H54 (cell line): ENCODE measurements at places on chromosomes 11 and 22.

GRCh38 chr11:61045271-61045670, 57.0 kb upstream of the CD5 start:
- DNase-seq, result no peak

DNA sequence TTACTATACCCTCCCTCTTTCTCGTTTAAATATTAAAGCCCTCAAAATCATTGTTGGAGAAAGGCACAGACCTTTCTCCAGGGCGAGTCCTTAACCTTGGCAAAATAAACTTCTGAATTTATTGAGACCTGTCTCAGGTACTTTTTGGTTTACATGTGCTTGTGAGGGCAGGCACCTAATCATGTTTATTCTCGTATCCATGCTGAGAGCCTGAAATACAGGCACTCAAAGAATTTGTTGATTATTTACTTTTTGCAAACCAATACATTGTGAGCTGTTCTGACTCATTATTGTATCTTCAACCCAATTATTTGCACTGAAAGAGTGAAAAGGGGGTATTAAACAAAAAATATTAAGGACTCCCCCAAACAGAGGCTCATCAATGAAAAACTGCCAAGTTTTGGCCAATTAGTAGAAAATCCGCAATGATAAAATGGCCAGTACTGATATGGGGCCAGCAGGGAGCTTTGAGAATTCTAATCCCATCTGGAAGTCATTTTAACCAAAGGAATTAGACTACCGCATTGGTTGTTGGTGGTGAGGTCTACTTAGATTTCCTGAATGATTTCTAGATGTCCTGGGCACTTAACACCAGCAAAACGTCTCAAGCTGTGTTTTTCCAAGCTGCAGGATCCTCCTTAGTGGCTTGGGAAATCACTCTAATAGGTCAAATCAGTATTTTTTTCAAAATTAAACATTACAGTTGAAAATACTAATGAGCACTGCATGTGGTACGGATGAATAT, 157.3 kb downstream of the SWAP70 start:
- DNase-seq, result no peak

GRCh38 chr22:17471886-17472535, 91.3 kb upstream of the SLC25A18 start:
- DNase-seq, result no peak

- DNase-seq, result no peak
These were observed 709.3 kb upstream of the CCDC179 start for GRCh38 chr11:23569547-23569946.

- no peak for DNase-seq
These were observed 406.0 kb downstream of the CTTN start for GRCh38 chr11:70804139-70804837.

DNA sequence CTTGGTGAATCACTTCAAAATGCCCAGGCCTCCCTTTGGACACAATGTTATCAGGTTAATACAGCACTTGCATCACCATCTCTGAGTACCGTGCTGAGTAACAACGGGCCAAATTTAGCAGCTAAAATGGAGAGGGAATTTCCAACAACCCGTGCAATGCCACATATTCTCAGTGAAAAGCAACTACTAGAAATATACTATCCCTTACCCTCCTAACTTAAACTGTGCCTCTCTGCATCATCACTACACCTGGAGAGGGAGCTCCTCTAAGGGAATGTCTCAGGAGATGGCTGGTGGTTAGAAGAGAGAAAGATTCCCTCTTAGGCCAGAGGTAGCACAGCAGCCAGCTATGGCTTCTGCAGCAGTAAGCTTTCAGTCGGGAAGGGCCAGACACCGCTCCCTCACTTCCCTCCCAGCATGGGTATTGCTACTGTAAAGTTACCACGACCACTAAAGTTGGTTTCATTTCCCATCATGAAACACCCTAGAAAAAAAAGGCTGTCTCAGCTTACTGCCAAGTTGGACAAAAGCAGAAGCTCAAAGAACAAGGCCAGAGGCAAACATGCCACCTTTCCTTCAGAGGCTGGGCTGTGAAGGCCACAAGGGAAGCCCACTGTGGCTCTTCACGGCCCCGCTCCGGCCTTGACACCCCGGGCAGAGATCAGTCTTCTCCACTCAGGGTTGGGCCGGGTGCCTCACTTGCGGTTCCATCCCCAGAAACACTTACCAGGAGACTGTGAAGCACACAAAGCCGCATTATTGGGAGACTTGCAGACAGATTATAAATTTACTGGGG, 3.9 kb downstream of the MAML2 start:
- DNase-seq, result no peak

GRCh38 chr11:20477418-20478090, 90.0 kb downstream of the PRMT3 start:
- DNase-seq, result no peak

DNA sequence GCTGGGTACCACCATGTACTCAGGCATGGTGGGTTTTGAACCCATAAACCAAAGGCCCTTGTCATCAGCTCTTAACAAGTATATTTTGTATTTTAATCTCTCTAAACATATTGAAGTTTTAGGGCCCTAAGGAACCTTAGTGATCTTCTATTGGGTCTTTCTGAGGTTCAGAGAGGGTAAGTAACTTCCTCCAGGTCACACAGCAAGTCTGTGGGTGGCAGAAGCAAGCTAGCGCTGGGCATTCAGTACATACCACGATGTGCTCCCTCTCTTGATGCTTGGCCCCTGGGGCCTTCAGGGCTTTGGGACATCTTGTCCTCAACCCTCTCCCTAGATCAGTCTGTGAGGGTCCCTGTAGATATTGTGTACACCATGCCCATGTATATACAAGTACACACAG, 12.7 kb downstream of the RASD2 start:
- no peak for DNase-seq

GRCh38 chr11:19258641-19259230, 18.0 kb upstream of the E2F8 start:
- DNase-seq, result no peak

DNA sequence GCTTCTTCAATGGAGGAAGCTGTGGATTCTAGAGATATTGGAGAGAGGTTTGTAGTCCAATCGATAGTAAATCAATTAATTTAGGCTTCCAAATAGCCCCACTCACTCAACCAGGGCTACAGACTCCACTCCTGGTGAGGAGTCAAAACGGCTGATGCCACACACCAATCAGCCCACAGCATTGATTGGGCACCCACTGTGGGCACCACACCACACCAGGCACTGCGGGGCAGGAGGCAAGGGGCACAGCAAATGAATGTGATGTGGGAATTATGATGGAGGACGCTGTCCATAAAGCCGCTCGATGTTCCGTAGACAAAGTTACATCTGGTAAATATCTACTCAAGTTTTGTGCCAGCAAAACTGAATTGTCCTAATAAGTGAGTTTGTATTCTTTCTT, 547.3 kb upstream of the CADM1 start:
- no peak for DNase-seq

DNA sequence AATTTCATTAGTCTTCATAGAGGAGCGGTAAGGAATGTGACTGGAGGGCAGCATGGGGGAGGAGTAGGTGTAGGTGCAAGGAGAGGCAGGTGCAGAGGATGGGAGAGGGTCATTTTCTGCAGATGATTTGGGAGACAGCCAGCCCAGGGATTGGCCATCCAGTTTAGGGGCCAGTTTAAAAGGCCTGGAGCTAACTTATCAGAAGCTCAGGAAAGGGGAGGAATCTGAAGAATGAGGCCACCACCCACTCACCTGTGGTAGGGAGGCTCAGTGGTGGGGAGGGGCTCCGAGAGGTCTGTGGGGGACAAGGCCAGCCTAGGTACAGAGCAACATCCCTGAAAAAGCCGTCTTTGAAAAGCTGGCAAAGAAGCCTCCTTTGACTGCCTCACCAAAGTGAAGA, 110.8 kb upstream of the TMEM45B start:
- no peak for DNase-seq

GRCh38 chr22:30143265-30143664, 63.0 kb downstream of the HORMAD2 start:
- DNase-seq, result no peak

DNA sequence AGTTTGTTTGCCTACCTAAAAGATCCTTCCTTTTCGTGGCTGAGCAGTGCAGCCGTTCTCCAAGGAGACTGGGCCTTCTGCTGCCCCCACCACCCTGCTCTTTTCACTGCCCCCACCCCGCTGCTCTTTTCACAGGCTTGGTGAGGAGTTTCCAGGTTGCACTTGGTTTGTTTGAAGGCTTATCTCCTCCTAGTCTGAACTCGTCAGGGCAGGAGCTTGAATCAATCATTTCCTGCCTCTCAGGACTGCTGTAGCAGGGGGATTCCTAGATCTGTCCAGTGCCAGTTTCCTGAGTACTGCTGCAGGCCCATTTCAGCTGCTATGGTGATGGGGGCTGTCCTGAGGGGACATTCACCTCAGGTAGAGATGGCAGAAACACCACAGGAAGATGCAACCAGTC, 10.0 kb downstream of the MED15 start:
- DNase-seq, result no peak

DNA sequence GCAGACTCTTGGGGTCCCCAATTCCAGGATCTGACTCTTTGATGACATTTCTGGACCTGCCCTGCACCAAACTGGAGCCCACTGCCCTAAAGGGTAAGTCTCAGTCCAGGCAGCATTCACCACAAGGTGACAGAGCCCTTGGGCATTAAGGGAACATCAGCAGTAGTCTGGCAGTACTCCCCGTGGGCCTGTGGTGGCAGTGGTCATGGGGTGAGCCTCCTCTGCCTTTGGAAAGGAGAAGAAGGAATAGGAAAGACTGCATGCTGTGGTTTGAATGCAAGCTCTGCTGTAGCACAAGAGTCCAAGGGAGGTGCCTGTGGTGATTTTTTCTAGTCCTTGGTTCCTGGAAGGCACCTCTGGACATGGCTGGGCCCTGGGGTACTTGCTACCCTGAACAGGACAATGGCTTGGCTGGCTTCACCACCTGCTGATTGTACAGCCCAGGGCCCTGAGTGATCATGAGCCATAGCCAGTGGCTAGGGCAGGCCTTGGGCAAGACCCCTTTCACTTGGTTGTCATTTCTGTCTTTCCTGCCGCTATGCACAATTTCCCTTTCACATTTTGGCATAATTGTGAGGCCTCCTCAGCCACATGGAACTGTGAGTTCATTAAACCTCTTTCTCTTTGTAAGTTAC, 160.7 kb upstream of the GRIA4 start:
- no peak for DNase-seq

DNA sequence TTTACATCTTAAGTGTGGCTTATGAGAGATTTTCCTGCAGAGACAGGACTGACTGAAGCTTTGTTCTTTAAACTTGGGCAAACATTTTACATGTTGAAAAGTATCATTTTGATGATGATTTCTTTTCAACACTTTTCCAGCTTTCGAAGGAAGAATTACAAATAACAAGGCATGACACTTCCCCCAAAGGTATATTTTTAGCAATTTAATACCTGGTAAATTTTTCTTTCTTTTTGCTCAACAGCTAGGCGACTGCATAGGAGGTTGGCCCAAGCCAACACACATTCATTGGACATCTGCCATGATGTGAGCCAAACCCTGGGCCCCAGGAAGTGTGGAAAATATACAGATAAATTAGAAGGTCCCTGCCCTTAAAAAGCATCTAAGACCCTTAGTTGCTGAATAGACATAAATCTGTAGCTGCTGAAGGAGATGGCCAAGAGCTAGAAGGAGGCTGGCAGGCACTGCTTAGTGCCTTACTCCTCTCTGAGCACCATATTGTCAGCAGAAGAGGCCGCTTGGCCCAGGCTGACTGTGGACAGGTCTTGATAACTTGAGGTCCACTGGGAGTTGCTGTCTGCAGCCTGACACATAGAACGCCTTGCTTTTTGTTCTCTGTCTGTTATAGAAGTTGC, 53.3 kb upstream of the CD44 start:
- no peak for DNase-seq

- no peak for DNase-seq
These were observed 109.4 kb downstream of the LDLRAD3 start for GRCh38 chr11:36053281-36053680.

DNA sequence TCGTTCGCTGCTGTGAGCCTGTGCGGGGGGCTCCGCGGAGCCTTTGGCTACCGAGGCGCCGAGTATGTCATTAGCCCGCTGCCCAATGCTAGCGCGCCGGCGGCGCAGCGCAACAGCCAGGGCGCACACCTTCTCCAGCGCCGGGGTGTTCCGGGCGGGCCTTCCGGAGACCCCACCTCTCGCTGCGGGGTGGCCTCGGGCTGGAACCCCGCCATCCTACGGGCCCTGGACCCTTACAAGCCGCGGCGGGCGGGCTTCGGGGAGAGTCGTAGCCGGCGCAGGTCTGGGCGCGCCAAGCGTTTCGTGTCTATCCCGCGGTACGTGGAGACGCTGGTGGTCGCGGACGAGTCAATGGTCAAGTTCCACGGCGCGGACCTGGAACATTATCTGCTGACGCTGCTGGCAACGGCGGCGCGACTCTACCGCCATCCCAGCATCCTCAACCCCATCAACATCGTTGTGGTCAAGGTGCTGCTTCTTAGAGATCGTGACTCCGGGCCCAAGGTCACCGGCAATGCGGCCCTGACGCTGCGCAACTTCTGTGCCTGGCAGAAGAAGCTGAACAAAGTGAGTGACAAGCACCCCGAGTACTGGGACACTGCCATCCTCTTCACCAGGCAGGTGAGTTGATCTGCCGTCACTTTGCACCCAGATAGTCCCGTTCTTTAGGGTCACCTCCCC, 1.0 kb downstream of the ADAMTS15 start:
- no peak for DNase-seq
